ENCODE measurements at places on chromosomes 3 and 15. TPM values are rescaled to one million over a fixed set of nuclear protein-coding genes. Genes with fewer than 3 reads are reported as not detected.

The NANOGP8 gene
- 0.24 TPM for total RNA-seq

The SCAANT1 gene
- not detected for total RNA-seq

The PSTPIP1 gene
- 0.72 TPM for total RNA-seq

The ATP2B2 gene
- under 0.01 TPM for total RNA-seq

The CASR gene
- not detected for total RNA-seq

The LRRC49 gene
- 12.5 TPM for total RNA-seq

The LEKR1 gene
- not detected for total RNA-seq

The SATB1 gene
- total RNA-seq, result 8.7 TPM

The FAN1 gene
- total RNA-seq, result 14.0 TPM

The GTF2A2 gene
- 21.7 TPM for total RNA-seq

The MAP6D1 gene
- 2.1 TPM for total RNA-seq

The SENP8 gene
- 1.7 TPM for total RNA-seq

The C3orf20 gene
- total RNA-seq, result not detected

The GPR160 gene
- total RNA-seq, result 6.3 TPM

The FANCD2OS gene
- total RNA-seq, result not detected

The GOLGA8T gene
- not detected for total RNA-seq

The CCR8 gene
- total RNA-seq, result not detected

The SERPINI1 gene
- 2.6 TPM for total RNA-seq

The MORC1 gene
- not detected for total RNA-seq

The OR5H15 gene
- total RNA-seq, result not detected

The PIGZ gene
- 2.6 TPM for total RNA-seq

The SNTN gene
- not detected for total RNA-seq

The DUSP7 gene
- total RNA-seq, result 102 TPM

The PLA2G4F gene
- 3.9 TPM for total RNA-seq

The SLC24A5 gene
- not detected for total RNA-seq

The HRG gene
- not detected for total RNA-seq

The BLOC1S6 gene
- 66.3 TPM for total RNA-seq

The ALPK3 gene
- total RNA-seq, result under 0.01 TPM

The TM4SF4 gene
- not detected for total RNA-seq

The RCCD1 gene
- 17.5 TPM for total RNA-seq

The SLC22A14 gene
- total RNA-seq, result under 0.01 TPM

The CISH gene
- total RNA-seq, result 1.3 TPM

The COL6A5 gene
- not detected for total RNA-seq

The TMCO5A gene
- total RNA-seq, result not detected

The EFHB gene
- 1.4 TPM for total RNA-seq

The NOX5 gene
- total RNA-seq, result not detected

The FBXL22 gene
- total RNA-seq, result not detected

The GOLGA6L10 gene
- total RNA-seq, result 0.24 TPM

The STRC gene
- 0.72 TPM for total RNA-seq

The LMAN1L gene
- total RNA-seq, result not detected

The CDHR4 gene
- total RNA-seq, result not detected

The LRRC31 gene
- 0.24 TPM for total RNA-seq

The FAM81A gene
- total RNA-seq, result 0.21 TPM

The SERINC4 gene
- not detected for total RNA-seq

The EPHB3 gene
- total RNA-seq, result 26.3 TPM
